Stimulated activated CD8-positive, alpha-beta memory T cell treated with anti-CD3 and anti-CD28 coated beads, Interleukin-2, amount 100 ng/mL, for 48 hours (primary cell): ENCODE measurements at places on chromosomes 5 and 9.

- no peak for DNase-seq
Observed at GRCh38 chr5:57780306-57780960, 297.8 kb upstream of the ACTBL2 start.

- DNase-seq, result no peak
Observed at GRCh38 chr9:104351726-104352125, 152.3 kb upstream of the OR13F1 start.

GRCh38 chr5:157271740-157272271, 5.9 kb downstream of the CYFIP2 start:
- DNase-seq, result peak; percentile 78

- no peak for DNase-seq
Observed at GRCh38 chr5:37310360-37310759, 60.5 kb downstream of the NUP155 start.

DNA sequence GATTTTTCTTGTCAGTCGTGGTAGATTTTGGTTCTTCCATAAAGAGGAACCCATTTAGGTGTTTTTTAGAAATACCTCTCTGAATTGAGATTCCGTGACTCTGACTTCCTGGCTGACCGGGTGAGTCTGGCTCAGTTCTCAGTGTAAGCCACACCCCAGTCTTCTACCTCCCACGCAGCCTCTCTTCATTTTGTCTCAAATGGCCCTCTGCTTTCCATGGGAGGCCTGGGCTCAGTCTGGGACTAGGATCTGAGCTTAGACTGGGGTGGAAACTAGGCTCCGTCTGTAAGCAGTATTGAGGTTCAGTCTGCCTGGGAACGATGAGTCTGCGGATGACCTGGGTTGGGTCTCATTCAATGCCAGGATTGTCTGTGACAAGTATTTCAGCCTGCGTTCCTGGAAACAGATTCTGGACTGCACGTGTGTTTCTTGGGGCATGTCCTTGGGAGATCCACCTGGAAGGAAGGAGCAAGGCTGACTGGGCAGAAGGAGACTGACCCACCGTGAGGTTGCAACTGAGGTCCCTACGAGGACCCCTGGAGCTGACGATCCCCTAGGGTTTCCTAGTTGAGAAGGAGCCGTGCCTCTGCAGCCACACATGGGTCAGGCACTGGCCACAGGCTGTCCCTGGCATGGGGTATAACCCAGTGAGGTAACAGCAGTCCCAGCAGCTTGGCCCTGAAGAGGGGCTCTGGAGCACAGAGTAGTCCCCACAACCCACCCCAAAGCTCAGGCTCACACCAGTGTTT, 12.4 kb upstream of the CRB2 start:
- DNase-seq, result no peak

GRCh38 chr9:1458503-1458902, 408.3 kb downstream of the DMRT2 start:
- no peak for DNase-seq

DNA sequence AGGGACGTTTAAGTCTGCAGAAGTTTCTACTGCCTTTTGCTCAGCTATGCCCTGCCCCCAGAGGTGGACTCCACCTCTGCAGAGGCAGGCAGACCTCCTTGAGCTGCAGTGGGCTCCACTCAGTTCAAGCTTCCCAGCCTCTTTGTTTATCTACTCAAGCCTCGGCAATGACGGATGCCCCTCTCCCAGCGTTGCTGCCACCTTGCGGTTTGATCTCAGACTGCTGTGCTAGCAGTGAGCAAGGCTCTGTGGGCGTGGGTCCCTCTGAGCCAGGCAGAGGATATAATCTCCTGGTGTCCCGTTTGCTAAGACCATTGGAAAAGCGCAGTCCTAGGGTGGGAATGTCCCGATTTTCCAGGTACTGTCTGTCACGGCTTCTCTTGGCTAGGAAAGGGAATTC, 2188.5 kb upstream of the WWC1 start:
- no peak for DNase-seq

DNA sequence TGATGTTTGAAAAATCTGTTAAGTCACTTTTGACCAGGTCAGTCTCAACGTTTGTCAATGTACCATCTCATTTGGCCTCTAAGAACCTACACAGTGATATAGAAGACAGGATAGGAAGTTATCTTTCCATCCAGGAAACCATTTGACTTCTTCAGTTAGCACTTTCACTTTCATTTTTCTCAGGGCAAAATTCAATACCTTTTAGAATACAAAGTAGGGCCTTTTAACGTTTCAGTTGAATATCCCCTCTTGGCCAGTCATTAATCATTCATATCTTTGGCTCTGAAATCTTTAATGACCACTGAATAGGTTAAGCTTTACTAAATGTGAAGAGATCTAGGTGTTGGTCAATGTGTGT, 101.1 kb upstream of the GNAQ start:
- no peak for DNase-seq

DNA sequence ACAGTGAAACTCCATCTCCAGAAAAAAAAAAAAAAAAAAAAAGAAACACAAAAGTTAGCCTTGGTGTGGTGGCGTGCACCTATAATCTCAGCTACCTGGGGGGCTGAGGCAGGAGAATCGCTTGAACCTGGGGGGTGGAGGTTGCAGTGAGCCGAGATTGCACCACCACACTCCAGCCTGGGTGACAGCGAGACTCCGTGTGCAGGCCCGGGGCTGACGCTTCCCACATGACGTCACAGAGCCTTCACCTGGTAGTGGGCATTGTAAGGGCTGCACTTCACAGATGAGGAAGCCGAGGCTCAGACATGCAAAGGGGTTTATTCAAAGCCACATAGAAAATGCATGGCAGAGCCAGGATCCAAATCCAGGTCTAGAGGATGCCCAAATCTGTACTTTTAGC, 114.2 kb downstream of the GAPVD1 start:
- DNase-seq, result no peak

DNA sequence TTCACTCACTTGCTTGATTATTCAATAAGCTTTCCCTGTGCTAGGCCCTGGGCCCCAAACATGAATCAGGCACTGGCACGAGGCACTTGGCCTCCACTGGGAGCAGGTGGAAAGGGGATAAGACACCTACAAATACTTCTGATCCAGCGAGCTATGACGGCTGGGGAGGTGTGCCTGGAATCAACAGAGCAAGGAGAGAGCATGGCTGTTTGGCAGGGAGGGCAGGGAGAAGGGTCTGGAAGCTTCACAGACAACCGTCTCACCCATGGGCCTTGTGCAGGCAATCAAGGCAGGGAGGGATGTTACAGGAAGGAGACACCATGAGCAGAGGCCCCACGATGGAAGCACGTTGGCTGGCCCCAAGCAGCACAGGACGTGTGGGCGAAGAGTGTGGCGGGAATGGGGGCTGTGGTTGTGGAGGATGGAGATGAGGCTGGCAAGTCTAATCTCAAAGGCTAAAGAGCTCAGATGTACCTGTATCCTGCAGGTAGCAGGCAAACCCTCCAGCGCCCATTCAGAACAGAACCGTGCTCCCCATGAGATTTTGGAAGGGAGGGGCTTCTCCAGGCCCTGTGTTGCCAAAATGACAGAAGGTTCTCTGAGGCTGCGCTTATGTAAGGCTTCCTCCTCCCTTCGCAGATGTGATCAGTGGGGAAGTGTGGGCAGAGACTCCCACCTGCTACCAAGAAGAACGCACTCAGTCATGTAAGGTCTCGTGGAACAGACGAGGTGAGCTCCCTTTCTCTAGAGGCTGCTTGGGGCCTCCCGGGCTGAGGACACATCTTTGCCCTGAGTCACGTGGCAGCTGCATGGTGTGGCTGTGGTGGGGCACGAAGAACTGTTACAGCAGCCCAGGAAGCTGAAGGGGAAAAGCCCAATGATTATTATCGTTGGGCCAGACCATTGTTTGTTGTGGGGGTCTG, 189.7 kb downstream of the DAB2IP start:
- no peak for DNase-seq

DNA sequence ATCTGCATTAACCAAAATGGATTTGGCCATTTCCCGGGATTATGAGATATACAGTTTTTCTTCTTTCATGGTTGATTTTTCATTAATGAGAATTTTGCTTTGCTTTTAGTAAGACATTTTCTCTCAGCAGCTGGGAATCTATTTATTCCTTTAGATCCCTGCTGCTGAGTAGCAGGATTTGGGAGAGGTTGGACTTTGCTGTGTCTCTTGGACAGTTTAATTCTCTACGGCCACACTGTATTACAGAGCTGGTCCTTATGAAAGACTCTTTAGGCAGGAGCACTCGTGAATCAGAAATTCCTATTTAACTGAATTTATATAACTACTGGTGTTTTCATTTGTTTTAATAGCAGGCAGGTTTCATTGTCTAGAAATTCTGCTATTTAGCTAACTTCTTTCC, 1.6 kb downstream of the UNC13B start:
- no peak for DNase-seq

GRCh38 chr5:151684690-151685361, 1.9 kb downstream of the SPARC start:
- no peak for DNase-seq

GRCh38 chr9:100759215-100759614, 181.3 kb downstream of the CAVIN4 start:
- DNase-seq, result no peak

GRCh38 chr9:91611582-91611981, 187.9 kb upstream of the NFIL3 start:
- no peak for DNase-seq

- no peak for DNase-seq
Observed at GRCh38 chr5:137808503-137809135, 54.5 kb upstream of the HNRNPA0 start.

- DNase-seq, result no peak
Observed at GRCh38 chr9:134778841-134779411, 101.7 kb upstream of the FCN2 start.

- no peak for DNase-seq
Observed at GRCh38 chr5:90173299-90174030, 236.1 kb downstream of the CETN3 start.

DNA sequence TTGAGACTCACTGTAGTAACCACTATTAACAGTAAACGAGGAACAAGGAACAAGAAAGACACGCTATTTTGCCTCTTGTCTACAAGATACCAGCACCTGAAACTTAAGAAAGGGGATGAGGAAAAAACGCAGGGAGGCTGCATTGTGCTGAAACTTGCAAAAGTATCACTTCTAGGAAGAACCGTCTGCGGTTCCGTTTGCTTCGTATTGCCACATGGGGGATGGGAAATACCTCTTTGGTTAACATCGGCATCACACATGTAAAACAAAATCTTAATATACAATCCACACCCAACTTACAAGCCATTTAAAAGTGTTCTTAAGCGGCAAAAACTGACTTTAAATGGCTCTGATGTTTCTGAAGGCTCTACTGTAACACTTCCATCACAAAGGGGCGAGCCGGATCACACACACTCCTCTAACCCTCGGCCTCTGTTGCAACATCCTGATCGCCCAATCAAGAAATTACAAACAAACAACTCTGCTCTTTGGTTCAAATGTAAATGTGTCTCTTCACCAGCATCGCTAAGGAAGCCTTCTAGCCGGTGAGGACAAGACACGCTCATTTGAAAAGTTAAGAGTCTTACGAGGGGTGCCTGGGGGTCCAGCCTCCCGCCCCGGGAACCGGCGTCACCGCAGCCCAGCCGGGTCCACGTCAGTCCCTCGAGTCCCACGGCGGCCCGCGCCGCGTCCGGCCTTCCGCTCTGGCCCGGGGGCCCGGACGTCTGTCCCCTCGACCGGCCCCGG, 621 bp downstream of the SEC16A start:
- DNase-seq, result peak; percentile 10

DNA sequence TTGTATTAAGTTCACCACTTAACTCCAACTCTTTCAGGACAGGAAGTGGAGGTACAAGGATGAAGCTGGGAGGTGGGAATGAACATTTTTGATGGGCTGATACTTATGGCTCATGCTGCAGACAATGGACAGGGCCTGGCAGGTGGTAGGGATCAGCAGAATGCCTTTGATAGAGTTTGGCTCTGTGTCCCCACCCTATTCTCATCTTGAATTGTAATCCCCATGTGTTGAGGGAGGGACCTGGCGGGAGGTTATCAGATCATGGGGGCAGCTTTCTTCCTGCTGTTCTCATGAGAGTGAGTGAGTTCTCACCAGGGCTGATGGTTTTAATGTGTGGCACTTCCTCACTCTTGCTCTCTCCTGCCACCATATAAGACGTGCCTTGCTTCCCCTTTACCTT, 87.3 kb upstream of the PRLR start:
- no peak for DNase-seq

GRCh38 chr9:131605770-131606590, 60.7 kb downstream of the PRRT1B start:
- DNase-seq, result no peak

DNA sequence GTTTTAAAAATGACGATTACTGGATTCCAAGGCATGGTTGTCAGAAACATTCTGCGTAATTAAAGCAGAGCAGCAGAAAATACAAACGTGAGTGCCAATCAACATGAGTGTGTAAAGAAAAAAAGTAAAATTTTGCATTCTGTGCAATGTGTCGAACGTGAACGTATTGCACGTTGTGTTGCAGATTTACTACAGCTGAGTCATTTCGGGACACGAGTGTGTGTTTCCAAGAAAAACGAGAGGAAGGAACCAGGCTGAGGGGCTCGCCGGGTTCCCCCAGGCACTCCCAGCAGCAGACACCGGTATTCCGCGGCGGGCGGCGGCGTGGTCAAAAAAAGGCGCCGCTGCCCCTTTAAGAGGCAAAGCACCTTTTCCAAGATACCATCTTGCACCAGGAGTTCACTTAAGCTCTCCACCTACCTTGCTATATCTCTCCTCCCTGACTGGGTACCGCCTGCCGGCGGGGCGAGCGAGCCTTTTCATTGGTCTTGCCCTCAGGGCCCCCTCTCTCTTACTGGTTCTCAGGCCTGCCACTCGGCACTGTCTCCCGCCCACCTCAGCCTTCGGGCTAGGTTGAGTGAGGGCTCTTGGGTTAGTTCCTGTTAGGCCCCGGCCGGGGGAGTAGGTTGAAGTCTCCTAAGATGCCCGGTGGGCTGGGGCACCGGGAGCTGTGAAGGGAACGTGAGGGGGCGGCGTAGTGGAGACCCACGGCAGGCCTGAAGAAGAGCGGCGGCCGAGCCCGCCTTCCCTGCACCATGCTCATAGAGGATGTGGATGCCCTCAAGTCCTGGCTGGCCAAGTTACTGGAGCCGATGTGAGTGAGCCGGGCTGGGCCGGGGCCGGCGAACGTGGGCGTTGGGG, at the start of gene RBM27:
Gene RBM27 (plus strand): TSS at position 595 of the 861 bp plus-strand sequence. CDS start 161 bp downstream, at position 756.
- DNase-seq, result peak; percentile 95
